Stimulated activated CD4-positive, alpha-beta T cell treated with anti-CD3 and anti-CD28 coated beads, Interleukin-12 subunit alpha, Interleukin-12 subunit beta, amount 100 ng/mL, for 24 hours (primary cell): ENCODE measurements at places on chromosomes 2 and 18.

GRCh38 chr2:24558781-24559472 lies 67.9 kb downstream of the NCOA1 start:
- no peak for DNase-seq

DNA sequence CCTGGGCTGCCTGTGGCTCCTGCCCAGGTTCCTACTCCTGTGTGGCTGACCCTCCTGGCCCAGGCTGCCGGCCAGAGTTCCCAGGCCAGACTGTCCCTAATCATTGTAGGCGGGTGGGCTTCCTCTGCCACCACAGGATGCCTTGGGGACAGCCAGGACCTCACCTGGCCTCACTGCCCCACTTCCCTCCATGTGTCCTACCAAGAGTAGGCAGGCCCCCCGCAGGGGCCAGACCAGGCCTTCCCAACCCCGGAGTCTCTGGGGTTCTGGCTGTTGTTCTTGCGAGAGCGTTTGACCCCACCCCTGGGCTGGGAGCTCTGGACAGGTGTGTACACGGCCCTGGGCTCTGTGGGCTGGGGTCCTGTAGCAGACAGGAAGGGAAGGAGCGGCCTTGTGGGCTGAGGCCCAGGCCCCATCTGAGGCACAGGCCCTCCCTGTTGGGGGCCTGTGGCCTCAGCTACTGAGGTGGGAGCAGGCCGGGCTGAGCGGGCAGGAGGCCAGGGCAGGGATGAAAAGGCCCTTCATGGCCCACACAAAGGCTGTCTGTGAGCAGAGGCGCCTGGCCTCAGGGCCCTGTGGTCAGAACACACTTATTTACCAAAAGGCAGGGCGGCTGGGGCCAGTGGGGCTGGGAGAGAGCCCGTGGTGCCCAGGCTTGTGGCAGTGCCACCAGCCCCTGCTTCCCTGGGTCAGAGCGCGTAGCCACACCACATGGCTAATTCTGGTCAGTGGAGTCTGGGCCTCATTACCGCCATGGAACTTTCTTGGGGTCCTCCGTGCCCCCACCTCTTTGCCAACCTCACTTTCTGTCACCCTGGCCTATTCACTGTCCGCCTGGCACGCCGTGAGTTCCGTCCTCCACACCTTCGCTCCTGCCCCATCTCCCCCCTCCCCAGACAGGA lies 2.0 kb downstream of the SNORC start:
- DNase-seq, result no peak

GRCh38 chr18:8883409-8883668 lies 178.0 kb downstream of the MTCL1 start:
- no peak for DNase-seq

- no peak for DNase-seq
Observed at GRCh38 chr18:22385718-22386117, 32.0 kb downstream of the CTAGE1 start.

GRCh38 chr2:85770786-85771409 lies 17.1 kb downstream of the ATOH8 start:
- no peak for DNase-seq

GRCh38 chr2:98530114-98530513 lies 78.2 kb downstream of the COA5 start:
- no peak for DNase-seq

- DNase-seq, result no peak
Observed at GRCh38 chr2:138959031-138959430, 178.8 kb upstream of the NXPH2 start.

DNA sequence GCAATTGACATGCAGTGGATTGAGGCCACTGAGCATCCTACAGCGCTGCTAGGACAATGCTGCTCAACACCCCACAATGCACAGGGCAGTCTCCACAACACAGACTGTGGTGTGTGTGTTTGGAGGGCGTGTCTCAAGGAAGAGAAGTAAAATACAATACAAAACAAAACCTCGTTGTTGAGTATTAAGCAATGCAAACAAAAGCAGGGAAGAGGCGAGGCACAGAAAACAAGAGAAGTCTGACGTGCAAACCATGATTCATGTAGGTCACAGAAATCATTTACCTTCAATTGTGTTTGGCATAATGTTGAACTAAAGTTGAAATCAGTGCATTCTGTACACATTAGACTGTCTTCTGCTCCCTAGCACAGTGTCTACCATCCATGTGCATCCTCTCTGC lies 260.9 kb downstream of the PHLPP1 start:
- no peak for DNase-seq

- DNase-seq, result no peak
Observed at GRCh38 chr18:3281456-3282400, 19.8 kb downstream of the MYL12B start.

- no peak for DNase-seq
Observed at GRCh38 chr2:239762106-239762505, 263.0 kb downstream of the NDUFA10 start.

GRCh38 chr2:65282477-65283053 lies 54.9 kb downstream of the ACTR2 start:
- no peak for DNase-seq

DNA sequence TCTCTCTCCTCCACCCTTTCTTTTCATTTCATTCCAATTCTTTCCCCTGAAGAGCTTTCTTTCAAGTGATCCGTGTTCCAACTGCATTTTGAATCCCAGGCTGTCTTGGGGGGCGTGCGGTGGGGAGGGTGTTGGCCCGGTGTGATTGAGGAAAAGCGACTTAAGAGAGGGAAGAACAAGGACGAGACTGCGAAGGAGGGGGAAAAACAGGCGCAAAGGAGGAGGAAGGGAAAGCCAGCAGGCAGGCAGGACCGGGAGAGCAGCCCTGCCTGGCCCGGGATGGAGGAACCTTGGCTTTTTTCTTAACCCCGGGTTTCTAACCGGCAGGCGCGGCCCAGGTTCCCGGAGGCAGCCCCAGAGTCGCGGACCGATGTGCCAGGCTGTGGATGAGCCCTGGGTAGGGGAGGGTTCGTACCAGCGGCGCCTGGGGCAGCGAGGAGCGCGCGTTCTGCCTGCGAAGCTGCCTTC lies 1.3 kb downstream of the ADCYAP1 start:
- no peak for DNase-seq

DNA sequence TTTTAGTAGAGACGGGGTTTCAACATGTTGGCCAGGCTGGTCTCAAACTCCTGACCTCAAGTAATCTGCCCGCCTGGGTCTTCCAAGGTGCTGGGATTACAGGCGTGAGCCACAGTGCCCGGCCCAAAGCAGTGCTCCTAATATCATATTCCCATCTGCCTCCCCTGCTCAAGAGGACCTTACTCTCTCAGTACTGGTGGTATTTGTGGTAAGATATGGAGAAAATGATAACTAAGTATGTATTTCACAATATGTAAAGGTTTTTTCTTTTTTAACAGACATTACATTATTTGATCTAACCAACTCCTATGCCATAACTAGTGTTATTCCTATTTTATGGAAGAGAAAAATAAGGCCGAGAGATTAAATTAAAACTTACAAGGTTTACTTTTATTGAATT lies 201.0 kb downstream of the CAMKMT start:
- no peak for DNase-seq

- no peak for DNase-seq
Observed at GRCh38 chr2:85179541-85179940, 46.3 kb downstream of the TCF7L1 start.

GRCh38 chr2:20071397-20072383 lies 20.3 kb upstream of the LAPTM4A start:
- DNase-seq, result no peak

DNA sequence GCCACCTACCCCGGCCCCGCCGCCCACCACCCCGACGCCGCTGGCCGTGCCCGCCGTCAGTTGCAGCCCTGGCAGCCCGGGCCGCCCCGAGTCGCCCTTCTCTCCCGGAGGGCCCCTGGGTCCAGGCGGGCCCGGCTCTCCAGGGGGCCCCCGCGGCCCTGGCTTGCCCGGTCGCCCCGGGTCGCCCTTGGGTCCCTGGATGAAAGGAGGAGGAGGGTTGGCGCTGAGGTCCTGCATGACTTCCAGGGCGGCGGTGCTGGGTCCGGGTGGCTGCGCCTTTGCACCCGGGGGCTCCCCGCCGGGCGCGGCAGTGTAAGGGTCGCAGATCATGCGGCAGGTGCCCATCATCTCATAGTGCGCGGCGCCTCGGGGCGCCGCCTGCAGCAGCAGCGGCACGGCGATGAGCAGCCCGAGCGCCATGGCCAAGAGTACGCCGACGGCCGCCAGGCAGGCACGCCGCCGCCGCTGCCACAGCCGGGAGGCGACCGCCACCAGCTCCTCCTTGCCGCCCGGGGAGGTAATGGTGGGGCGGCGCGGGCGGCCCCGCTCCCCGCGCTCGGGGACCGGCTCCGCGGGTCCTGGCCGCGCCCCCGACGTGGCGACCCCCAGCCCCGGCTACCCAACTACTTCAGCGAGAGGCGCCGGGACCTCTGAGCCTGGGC lies 570 bp downstream of the C1QL2 start:
- DNase-seq, result no peak

DNA sequence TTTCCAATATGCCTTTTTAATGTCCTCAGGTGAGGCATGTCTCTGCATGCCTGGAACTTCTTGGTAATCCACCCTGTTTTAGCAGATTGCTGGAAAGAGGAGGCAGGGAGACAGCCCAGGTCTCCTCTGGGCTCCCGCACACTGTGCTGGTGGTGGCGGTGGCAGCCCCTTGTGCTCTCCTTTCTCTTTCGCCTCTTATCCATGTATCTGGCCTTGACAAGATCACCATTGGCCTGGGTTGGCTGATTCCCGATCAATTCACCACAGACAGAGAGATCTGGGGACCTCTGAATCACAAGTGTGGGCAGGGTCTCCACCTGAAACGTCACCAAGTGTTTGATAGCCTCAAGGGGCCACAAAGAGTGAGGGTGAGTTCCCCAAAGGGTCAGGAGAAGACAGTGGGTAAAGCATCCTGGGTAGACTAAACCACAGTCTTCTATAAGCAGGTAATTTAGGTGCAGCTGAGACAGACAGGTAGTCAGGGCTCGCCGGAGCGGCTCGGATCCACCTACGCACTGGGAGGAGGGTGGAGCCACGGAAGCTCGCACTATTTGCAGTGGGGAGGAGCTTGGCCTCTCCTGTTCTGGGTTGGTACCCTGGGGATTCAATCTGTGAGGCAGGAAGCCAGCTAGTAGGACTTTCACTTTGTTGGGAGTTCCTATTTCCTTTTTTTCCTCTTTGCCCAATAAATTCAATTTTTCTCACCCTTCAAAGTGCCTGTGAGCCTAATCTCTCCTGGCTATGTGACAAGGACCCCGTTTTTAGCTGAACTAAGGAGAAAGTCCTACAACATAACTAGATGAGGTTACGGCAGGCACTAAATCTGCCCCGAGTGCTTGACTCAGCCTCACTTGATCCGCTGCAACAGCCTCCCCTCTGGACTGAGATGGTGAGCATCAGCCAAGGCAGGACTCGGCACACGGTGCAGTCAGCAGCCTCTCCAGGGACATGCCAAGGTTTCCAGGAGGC lies 57.6 kb downstream of the SLC4A3 start:
- DNase-seq, result peak; percentile 14

- DNase-seq, result no peak
Observed at GRCh38 chr2:54099829-54100585, 15.4 kb upstream of the ACYP2 start.

GRCh38 chr18:32906506-32907310 lies 133.9 kb upstream of the KLHL14 start:
- DNase-seq, result no peak

GRCh38 chr2:153470867-153471266 lies 7.7 kb downstream of the RPRM start:
- DNase-seq, result no peak

DNA sequence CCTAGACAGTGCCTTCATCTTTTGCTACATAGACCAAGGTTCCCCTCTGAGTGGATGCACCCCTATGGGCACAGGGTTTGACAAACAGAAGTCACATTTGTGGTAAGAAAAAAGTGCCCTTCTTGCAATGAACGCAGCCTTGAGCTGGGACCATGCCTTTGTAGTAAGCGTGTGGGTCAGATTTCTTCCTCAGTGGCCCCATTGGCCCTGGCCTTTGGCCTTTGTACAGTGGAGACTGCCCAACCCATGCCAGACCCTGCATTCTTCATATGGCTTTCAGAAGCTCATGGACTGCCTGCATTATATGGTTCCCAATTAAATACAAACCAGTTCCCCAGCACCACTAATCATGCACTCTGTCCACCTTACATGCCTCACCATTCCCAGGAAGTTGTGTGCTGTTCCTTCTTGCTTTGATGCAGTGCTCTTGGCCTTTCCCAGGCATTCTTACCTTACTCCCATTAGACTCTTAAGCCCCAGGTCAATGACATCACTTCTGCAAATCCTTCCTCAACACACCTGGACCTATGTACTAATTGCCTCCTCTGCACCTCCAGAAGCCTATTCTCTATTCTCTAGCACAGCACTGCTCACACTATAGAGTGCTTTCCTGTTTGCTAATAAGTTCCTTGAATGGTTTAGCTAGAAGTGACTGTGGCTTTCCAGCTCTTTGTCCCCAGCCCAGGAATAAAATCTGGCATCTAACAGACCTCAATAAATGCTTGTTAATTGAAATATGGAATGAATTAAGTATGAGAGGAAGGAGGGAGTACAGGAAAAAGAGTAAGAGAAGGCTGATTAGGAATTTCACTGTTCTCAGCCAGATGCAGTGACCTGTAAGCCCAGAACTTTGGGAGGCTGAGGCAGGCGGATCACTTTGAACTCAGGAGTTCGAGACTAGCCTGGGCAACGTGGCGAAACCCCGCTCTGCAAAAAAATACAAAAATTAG lies 60.2 kb downstream of the TMEM247 start:
- no peak for DNase-seq

- DNase-seq, result no peak
Observed at GRCh38 chr2:34423301-34423700, 824.2 kb upstream of the FAM98A start.

GRCh38 chr2:176158855-176159662 lies 2.0 kb downstream of the HOXD3 start:
- no peak for DNase-seq

- peak; percentile 23 for DNase-seq
Observed at GRCh38 chr2:11681722-11682589, 12.0 kb upstream of the NTSR2 start.

DNA sequence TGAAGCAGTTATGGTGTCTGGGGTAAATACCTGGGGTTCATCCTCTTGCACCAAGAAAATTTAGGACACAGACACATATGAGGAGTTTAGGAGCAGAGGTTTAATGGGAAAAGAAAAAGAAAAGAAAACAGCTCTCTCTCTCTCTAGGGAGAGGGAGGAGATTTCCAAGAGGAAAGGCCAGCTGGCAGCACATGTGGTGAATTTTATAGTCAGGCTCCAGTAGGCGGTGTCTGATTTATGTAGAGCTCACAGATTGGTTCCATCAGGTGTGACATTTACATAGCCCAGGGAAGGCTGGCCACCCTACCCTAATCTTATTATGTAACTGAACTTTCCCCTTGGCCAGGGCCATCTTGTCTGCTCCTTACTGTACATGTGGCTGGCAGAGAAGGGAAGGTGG lies 297.5 kb upstream of the RGPD4 start:
- no peak for DNase-seq

GRCh38 chr2:235845245-235845644 lies 322.9 kb downstream of the GBX2 start:
- no peak for DNase-seq
